NCI-H187 (cell line): ENCODE measurements at places on chromosomes 1 and 21.

- no peak for DNase-seq
These were observed 76.6 kb upstream of the PRDX6 start for GRCh38 chr1:173400387-173400995.

DNA sequence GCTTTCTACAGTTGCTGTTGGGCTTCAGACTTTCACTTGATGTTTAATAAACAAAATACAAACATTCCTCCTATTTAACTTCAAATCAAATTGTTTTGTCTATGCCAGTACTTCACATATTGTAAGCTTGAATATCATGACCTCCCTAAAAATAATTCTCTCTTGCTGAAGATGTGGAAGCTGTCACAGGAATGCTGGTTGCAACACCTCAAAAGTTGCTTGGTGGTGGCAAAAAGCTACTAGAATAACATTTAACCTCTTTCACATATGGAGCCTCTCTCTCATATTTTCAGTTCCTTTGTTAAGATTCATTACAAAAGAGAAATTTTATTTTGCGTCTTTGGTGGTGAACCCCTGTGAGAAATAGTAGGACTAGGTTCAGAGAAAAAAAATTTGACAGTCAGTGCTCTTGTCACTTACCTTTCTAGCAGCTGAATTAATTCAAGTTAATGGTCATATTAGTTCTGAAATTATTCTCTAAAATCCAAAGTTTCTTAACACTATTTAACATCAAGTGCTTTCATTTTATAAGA, 25.5 kb upstream of the F13B start:
- DNase-seq: no peak

GRCh38 chr21:35643176-35643575, 417.1 kb downstream of the SETD4 start:
- DNase-seq: no peak

GRCh38 chr1:240572328-240572727, 39.6 kb downstream of the GREM2 start:
- no peak for DNase-seq

DNA sequence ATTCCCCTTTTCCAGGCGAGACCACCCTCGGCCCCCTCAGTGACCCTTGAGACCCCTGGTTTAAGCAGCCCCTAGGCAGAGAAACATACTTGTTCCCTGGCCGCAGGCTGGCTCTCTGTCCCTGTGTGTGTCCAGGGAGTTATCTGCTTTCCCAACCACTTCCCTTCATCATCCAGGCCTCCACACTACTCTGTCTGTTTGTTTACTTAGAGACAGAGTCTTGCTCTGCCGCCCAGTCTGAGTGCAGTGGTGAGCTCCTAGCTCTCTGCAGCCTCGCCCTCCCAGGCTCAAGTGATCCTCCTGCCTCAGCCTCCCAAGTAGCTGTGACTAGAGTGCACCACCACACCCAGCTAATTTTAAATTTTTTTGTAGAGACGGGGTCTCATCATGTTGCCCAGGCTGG, 5.8 kb upstream of the VWA1 start:
- DNase-seq: no peak

DNA sequence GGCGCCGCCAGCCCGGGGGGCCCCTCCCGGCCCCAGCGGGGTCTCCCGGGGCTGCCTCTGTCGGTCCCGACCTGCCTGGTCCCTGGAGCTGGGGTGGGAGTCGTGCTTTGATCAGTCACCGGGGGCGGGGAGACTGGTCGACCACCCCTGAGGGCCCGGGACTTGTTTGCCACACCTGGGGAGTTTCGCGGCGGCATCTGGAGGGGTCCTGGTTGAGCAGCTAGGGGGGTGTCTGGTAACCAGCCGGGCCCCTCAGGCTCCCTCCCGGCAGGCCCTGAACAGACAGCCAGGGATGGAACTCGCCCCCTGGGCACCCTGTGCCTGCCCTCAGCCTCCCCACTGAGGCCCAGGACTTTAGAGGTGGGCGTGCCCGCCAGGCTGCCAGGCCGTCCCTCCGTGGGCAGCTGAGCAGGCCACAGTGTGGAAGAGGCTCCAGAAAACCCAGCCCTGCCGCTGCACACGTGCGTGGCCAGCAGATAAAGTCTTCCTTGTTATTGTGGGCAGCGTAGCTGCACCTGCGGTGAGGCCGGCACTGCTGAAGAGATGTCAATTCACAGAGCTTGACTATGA, 13.3 kb upstream of the SAMD11 start:
- no peak for DNase-seq

- DNase-seq: no peak
These were observed 41.1 kb upstream of the IL19 start for GRCh38 chr1:206729507-206729906.

DNA sequence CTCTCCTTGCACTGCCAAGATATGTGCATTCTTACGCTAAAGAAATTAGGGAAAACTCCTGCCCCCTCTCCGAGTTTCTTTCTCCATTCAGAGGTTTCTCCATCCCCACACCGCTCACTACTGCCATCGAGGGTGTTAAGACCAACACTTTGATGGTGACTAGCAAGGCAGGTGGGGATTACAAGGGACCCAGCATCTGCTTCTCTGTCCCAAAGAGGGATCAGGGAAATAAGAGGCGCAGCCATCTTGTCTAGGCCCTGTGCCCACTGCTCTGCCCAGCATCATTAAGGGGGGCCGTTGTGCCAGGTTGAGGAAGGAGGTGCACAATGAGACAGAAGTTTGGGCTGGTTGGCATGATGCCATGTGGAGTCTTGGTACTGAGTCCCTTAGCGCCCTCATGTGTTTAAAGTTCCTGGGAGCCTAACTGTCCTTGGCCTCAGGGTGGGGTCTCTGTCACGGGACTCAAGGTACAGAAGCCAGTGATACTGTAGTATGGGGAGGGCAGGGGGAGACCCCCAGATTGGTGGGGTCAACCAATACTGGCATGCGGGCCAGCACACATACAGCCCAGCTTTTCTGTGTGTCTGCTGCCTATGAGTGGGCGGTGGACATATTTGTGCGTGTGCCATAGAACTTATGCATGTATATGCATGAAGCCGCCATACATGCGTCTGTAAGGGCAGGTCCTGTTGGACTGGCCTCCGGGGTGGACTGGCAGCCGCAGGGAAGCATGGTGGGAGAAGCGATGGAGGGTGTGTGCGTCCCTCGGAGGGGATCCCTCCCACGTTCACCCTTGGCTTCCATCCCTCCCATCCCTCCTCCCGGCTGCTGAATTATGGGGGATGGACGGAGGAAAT, 5.5 kb downstream of the EFNA3 start:
- no peak for DNase-seq

GRCh38 chr1:45623972-45624371, at the start of gene CCDC17:
Gene CCDC17 (minus strand): TSS chr1:45624054. CDS start chr1:45623909, 145 bp downstream.
- no peak for DNase-seq

- DNase-seq: no peak
These were observed 27.0 kb downstream of the NAV1 start for GRCh38 chr1:201565771-201566528.

DNA sequence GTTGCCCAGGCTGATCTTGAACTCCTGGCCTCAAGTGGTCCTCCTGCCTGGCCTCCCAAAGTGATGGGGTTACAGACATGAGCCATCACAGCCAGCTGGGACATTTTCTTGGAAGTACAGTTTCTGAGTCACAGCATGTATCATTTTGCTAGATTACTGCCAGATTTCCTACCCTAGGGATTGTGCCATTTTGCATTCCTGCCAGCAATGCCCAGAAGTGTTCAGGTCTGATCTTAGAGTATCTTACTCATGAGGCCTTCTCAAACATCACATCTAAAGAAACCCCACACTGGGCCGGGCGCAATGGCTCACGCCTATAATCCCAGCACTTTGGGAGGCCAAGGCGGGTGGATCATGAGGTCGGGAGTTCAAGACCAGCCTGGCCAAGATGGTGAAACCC, 10.2 kb downstream of the BMP8A start:
- DNase-seq: no peak

GRCh38 chr1:27549807-27550408, 54.0 kb downstream of the AHDC1 start:
- DNase-seq: no peak

DNA sequence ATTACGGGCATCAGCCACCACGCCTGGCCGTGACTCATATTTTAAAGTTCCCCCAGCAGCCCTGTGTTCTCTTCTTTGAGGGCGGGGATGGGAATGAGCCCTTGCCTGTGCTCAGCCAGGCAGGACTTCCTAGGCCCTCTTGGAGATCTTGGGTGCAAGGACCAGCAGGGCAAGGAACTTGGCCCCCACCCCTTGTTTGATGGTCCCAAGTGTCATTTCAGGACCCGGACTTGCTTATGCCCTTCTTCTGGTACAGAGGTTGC, 9.3 kb downstream of the RASSF5 start:
- DNase-seq: no peak

DNA sequence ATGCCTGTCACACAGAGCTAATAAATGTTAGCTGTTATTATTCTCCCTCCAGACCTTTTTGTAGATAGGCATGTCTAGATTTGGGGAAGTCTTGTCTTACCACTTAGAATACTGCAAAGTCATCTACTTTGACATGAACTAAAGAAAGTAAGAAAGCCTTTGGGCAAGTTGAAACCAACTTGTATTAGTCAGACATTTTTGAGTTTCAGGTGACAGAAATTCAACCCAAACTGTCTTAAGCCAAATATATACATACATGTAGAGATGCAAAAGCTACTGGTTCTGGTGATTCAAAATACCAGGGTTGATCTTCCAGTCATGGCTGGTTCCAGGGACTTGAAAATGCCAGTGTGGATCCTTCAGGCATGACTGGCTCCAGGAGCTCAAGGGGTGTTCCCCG, 276.8 kb upstream of the TMEM51 start:
- DNase-seq: no peak

GRCh38 chr21:36839735-36840134, 126.7 kb downstream of the HLCS start:
- DNase-seq: no peak

DNA sequence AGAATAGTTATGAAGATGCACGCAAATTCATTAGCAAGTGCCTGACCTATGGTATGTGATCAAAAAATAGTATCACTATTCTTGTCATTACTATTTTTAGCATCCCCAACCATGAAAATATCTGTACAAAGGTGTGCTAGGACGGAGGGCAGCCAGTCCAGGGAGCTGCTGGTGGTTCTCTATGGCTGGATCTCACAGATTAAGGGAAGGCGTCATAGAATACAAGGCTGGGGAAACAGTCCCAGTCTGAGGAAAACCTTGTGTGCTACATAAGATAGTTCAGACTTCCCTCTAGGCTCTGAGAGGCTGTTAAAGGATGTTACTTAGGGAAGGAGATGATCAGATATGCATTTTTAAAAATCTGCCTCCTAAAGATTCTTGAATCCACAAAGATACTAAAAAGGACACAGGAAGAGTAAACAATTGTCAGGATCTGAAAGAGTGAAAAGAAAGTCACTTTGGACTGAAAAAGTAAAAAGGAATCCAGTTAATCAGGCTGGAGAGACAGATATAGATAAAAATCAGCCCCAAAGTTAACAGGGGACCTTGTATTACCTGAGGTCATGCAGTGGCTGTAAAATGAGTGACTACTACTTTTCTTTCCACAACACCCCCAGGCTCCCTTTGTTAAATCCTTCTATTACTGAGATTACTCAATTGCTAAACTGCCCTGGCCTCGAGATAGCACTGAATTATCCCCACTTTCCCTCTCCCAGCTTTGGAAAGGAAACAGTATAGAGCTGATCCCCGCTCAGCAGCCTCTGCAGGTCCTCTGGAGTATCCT, 108.6 kb downstream of the MAB21L3 start:
- DNase-seq: no peak

- DNase-seq: no peak
These were observed 3.5 kb downstream of the SH3BGRL3 start for GRCh38 chr1:26283279-26283853.

DNA sequence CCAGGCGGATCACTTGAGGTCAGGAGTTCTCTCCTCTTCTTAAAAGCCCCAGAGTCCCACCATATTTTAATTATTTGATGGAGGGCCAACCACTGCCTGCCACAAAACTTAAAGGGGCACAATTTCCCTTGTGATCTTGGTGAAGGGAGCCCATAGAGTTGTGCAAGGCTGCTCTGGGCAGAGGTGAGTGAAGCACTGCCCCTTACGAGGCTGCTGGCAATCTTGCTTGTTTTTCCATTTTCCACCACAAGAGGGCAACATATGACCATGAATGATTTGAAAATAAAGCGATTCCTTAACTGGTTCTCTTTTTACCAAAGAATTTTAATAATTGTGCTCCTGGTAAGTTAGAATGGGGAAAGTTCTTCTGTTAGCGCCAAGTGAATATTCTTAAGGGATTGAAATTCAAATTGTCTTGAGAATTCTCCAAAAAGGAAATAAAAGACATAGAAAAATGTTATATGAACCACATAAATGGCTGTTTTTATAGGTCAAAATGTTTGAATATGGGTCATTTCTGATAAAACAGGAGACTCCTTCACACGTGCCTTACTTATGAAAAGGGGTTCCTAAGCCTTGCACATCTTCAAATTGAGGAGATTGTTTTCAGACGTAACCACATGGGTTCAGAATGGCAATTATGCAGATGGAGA, 22.7 kb downstream of the PGM1 start:
- DNase-seq: peak; percentile 5

DNA sequence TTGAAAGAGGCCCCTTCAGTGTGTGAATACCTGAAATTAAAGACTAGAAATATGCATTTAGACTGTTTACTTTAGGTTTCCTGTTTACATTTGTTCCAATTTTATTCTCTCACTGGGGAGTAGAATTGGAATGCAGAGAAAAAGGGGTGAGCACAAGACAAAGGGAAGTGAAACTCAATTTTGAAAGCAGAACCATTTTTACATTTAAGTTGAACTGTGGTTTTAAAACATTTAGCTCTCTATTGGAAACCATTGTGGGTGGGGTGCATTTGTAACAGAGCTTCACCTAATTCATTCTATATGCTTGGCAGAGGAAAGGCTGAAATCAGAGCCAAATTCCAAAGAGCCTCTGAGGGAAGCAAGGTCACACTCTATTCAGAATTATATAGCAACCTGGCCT, 235.3 kb upstream of the C1orf105 start:
- no peak for DNase-seq

GRCh38 chr1:227777156-227777555, 38.3 kb upstream of the PRSS38 start:
- DNase-seq: no peak

- DNase-seq: no peak
These were observed 10.2 kb downstream of the UAP1 start for GRCh38 chr1:162571696-162572095.

- DNase-seq: no peak
These were observed 23.0 kb upstream of the CCT8 start for GRCh38 chr21:29096218-29097015.
